LoVo (cell line): ENCODE measurements at places on chromosomes 7 and 10.

- DNase-seq, result no peak
Observed at GRCh38 chr10:102504179-102504975, 605 bp downstream of the SUFU start.

DNA sequence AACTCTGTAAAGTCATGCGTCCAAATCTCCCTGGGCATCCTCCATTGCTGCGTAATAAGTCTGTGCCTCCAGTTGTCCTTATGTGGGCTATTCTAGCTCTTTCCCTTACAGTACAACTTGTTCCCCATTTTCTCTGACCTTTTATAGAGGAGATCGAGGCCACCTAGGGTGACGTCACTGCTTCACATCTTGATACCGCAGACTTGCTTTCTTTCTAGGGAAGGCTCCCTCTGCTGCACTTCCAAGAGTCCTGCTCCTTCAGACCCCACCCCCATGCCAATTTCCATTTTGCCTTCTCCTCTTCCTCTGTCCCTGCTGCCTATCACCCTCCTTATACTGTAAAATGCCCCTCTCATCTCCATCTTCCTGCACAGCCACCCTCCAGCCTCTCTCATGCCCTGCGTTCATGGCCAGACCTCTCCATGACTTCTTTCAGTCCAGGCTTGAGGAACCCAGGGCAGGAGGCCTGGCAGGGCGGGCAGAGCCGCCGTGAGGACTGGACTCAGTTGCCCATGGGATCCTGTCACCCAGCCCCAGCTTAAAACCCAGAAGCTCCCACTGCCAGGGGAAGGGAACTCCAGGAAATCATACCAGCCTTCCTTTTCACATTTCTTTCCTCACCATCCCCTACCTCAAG, 57.5 kb downstream of the CAMK1D start:
- no peak for DNase-seq

DNA sequence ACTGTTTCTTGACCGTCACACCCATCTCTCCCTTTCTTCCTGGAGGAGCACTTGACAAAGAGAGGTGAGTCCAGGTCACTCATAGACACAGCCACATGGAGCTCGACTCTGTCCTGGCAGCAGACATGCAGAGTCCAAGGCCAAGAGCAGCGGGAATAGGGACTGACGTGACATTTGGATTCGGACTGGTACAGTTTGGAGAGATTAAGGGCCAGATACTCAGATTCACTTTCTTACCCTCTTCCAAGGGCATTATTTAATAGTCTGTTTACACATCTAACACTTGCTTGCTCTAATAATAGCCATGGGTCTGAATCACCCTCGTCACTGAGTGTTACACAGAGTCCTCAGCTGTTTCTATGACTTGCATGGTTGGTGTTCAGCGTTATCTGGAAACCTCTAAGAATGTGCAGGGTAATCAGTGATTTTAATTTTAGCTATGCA, 39.2 kb upstream of the OTUD1 start:
- DNase-seq, result no peak

DNA sequence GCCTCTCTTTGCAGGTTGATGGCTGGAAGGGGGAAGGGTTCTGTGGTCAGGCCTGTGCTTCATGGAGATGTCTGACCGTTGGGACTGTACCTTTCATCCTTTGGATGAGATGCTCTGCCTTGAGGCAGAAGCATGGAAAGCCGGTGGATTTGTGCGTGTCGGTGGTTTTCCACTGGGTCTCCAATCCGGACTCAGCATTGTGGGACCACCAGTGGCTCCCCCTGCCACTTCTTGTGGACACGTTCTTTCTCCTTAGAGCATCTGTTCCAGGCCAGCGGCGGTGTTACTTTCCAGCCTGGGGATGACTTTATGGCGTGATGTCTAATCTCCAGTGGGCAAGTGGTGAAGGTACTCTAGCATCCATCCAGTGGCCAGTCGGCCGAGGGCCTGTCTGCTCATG, 178.4 kb downstream of the MGMT start:
- no peak for DNase-seq

- DNase-seq, result no peak
Observed at GRCh38 chr10:6228647-6229046, 25.9 kb downstream of the PFKFB3 start.

- DNase-seq, result peak; percentile 64
Observed at GRCh38 chr7:128405471-128406313, 4.1 kb downstream of the IMPDH1 start.

GRCh38 chr10:22319547-22319979, 1.3 kb upstream of the BMI1 start:
- no peak for DNase-seq

GRCh38 chr7:77426052-77426404, 9.9 kb upstream of the GSAP start:
- no peak for DNase-seq

DNA sequence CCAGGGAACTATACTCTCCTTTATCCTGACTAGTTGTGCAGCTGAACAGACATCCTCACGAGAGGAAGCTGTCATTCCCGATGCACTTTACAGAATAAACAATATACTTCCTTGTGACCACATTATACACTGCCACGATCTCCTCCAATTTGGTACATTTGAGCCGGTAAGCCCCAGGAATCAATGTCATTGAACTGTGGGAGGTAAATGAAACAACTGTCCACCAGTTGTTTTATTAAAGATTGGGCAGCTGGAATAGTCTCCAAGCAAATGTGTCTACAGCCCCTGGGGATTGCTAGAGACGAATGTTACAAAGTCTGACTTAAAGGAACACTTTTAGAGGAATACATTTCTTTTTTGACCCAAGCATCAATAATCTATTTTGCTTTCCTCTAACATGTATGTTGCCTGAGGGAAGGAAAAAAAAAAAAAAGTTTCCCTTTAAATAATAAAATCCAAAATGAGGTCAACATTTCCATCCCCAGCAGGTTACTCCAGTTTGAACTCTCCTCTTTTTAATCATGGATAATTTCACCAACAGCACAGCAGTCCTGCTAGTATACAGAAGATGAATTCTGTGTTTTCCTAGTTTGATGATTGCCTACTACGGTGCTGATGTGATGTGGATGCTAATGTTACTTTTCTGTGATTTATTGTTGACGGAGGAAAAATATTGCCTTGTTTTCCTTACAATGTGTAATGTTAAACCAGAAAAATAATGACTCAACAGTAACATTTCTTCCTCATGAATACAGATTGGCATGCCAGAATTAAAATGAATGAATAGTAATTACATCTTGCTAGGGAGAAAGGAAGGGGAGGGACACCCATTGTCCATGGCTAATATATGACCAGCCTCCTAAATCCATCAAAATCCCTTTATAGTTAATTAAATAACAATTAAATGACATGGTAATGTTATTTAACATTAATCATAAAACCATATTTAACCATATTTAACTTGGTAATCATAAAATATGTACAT, 360.9 kb downstream of the NEBL start:
- DNase-seq, result no peak

GRCh38 chr7:92806496-92806895, 29.9 kb downstream of the CDK6 start:
- DNase-seq, result no peak

DNA sequence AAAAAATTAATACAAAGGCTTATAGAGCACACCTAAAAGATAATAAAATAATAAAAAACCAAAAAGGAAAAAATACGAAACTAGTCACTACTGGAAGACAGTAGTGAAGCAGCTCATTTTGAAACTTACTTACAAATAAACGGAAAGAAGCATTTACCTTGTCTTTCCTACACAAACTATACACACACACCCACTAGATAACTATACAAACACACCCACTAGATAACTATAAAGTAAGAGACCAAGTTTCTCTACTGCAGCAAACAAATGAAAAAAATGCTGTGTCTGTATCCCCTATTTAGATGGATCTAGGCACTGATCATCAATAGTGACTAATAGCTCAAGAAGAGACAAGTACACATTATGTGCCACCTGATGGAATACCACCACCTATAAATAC, 49.2 kb downstream of the KIF5B start:
- DNase-seq, result no peak

- no peak for DNase-seq
Observed at GRCh38 chr7:139431010-139431409, 52.5 kb downstream of the KLRG2 start.

GRCh38 chr7:127770885-127771284, 118.9 kb downstream of the SND1 start:
- no peak for DNase-seq

DNA sequence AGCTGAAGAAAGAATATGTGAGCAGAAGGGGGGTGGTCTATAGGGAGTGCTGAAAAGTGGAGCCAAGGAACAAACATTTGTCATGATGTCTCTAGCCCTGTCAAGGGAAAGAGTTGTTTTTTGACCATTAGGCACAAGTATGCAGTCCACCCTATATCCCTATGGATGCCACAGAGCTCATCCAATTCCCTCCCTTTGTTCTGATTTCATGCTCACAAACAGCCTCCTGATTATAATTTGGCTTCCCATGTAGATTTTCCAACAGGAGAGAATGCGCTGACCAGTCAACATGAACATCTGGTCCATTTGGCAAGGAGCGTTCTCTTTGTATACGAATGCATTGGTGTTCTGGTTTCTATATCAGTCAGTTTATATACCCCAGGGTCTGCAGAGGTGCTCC, 12.1 kb upstream of the CEP41 start:
- no peak for DNase-seq

DNA sequence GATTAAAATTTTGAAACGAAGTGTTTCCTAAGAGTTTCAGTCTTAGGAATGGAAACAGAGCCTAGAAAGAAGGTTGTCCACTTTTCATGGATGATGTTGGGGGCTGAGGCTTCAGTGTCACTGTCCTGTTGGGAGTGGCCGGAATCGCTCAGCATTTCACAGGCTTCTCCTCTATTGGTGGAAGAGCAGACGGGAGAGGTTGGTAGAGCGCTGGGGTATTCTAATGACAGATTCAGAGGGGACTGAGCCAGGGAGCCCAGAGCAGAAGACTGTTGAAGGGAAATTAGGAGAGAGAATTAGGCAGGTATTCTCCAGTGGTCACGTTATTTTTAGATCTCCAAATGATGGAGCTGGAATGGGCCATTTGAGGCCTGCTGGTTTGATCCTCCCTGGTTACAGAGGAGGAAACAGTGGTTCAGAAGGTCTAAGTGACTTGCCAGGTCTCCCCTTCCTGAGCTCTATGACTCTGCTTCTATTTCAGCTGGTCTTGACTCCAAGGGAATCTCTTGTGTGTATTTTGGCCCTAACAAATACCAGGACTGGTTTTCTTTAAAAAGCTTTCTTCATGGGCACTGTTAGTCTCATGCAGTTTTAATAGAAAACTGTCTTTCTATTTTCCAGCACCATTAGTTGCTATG, 35.7 kb upstream of the EEPD1 start:
- no peak for DNase-seq

DNA sequence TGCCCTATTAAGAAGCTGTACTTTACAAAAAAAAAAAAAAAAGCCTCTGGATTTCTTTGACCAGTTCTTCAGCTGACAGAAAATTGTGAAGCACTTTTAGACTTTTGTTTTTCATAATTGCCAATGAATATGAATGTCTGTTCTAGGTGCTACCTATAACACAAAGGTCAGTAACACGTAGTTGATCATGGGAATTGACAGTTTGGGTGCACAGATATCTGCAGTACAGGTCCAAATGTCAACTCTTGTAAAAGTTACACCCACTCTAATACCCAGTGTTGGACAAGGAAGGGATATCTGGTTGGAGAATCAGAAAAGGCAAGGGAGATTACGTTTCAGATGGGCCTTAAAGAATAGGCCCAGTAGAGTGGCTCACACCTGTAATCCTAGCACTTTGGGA, 1.8 kb downstream of the REEP3 start:
- DNase-seq, result no peak

- DNase-seq, result no peak
Observed at GRCh38 chr10:69892406-69892805, 90.7 kb downstream of the COL13A1 start.

DNA sequence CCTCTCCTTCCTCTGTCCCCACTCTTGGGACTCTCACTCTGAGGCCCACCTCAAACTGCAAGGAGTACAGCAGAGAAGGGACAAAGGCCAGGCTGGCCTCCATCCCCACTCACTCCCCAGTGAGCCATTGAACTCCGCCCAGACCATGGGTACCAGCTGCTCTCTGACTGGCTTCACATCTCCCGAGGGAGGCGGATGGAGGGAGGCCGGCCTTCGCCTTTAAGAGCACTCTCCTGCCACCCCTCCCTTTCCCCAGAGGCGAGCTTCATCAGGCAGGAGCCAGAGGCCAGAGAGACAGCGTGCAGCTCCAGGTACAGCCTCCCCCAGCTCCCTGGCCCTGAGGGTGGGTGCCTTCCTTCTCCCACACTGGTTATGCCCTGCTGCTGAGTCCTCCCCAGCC, 1.8 kb upstream of the LDB3 start:
- no peak for DNase-seq

DNA sequence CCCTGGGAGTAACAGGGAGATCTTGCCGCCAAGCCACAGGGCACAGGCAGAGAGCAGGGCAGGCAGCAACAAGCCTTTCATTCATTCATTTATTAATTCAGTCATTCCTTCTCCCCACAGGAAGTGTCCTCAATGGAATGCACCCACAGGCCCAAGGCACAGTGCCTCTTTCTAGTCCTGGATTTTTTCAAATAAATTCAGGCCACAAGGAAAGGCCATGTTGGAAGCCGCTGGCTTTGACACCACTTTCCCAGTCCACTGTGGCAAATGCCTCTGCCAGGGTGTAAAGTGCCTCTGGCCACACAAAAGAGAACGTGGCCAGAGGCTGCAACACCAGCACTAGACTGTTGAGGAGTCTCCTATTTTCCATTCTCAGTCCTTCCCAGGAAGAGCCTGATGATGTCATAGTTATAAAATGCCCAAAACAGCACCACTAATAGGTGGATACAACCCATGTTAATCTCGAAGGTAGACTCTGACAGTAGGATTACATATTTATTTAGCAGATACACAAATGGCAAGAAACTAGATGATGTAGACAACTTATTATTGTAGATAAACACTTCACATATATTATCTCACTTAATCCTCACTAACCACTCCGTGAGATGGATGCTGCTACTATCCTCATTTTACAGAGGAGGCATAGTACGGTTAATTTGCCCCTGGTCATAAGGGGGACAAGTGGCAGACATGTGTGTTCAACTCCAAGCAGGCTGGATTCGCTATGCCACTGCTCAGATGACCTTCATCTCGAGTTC, 5.5 kb downstream of the JAZF1 start:
- DNase-seq, result no peak

DNA sequence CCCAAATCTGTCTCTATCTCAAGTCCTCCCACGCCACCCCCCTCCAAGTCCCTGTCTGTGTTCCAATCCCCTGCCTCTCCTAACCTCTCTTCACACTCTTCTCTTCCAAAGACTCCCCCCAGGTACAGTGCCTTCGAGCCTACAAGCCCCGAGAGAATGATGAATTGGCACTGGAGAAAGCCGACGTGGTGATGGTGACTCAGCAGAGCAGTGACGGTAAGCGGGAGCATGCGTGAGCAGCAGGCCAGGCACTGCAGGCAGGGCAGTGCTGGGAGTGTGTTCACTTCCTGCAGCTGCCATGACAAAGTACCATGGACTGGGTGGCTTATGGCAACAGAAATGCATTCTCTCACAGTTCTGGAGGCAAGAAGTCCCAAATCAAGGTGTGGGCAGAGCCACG, 23.4 kb downstream of the ARHGEF5 start:
- no peak for DNase-seq

GRCh38 chr10:78259391-78259790, 225.7 kb downstream of the RPS24 start:
- DNase-seq, result no peak
